ENCODE measurements at places on chromosomes 1 and 21.

DNA sequence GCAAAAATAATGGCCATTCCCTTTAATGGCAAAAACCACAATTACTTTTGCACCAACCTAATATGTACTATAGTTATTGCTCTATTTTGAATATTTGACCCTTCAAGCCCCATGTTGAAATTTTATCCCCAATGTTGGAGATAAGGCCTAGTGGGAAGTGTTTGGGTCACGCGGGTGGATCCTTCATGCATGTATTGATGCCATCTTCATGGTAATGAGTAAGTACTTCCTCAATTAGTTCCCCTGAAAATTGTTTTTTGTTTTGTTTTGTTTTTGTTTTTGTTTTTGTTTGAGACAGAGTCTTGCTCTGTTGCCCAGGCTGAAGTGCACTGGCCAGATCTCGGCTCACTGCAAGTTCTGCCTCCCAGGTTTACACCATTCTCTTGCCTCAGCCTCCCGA, 9.8 kb upstream of the USP25 start:
- DNase-seq, result no peak

DNA sequence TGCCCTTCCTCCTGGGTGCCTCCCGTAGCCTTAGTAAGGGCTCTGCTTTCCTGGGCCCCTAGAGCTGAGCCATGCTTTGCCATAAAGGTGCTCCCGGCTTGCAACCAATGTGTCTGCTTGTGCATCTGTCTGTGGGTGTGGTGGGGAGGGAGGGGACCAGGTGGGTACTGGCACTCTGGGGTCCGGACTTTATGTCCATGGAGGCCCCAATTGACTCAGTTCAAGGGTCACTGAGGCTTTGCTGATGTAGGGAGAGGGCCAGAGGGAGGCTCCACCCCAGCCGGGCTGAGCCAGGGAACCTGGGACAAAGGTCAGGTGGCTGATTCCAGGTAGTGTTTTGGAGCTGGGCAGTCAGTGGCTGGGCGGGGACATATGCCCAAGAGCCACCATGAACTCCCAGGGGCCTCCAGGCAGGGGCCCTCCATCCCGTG, 15.0 kb downstream of the TNFRSF25 start:
- no peak for DNase-seq

- no peak for DNase-seq
These were observed 9.8 kb downstream of the LBR start for GRCh38 chr1:225418059-225418458.

GRCh38 chr1:5516756-5517155, 475.5 kb downstream of the NPHP4 start:
- DNase-seq, result no peak

- DNase-seq, result no peak
These were observed 59.5 kb upstream of the KDM4A start for GRCh38 chr1:43590388-43590925.

DNA sequence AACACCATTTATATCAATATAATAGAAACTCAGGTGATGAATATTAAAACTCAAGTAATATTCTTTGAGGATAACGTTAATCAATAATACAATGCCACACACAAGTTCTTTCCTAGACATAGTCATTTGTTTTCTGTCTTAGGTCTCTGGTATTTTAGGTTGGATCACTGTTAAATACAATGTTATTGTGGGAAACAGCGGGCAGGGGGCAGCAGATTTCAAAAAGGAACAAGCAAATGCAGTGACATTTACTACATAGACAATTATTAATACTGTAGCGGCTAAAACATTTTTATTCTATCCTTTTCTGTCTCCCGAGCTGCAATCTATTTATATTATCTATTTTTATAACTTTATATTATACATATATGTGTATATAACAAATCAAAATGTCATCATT, 186.4 kb upstream of the ZNHIT6 start:
- DNase-seq, result no peak

GRCh38 chr1:28329395-28330153, 734 bp downstream of the MED18 start:
- no peak for DNase-seq

GRCh38 chr1:109134423-109134822, 20.5 kb downstream of the ELAPOR1 start:
- DNase-seq, result no peak

GRCh38 chr1:203090421-203091198, 4.8 kb upstream of the MYOG start:
- DNase-seq, result no peak

GRCh38 chr1:57947471-57947870, 523.6 kb upstream of the DAB1 start:
- no peak for DNase-seq

DNA sequence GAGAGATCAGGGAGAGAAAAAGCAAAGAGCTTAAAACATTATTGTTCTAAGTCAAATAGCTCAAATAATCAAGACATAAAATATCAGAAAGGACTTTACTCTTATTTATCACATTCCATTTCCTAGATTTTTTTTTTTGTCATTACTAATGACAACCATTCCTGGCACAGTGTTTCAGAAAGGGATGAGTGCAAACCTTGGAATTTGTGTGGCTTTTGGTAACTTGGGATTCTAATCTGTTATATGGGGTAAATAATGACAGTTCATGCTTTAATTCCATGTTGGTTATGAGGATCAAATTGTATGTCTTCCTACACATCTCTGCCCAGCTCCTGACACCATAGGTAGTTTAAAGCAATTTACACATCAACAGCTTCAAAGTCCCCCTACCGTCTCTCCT, 358.4 kb upstream of the ADGRL4 start:
- DNase-seq, result no peak

- DNase-seq, result no peak
These were observed 160.1 kb downstream of the TBX15 start for GRCh38 chr1:118828038-118828437.

- DNase-seq, result no peak
These were observed 21.3 kb downstream of the SLC44A5 start for GRCh38 chr1:75589637-75590036.

DNA sequence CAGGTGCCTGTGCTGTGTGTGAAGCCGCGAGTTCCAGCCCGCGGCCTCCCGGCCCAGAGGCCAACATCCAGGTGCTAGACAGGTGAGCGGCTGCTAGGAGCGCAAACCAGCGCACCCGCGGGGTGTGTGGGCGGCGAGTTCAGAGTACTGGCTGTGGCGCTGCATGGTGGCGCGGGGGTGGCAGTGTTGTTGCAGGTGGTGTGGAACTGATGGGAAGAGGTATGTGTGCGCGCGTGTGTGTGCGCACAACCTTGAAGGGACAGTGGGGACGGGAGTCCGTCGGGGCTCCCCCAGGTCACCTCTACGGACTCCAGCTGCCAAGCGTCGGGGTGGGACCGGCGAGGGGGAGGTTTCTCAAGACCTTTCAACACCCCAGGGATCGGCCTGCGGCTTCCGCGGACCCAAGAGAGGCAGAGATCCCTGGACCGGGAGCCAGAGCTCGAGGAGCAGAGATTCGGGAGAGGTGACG, 433 bp upstream of the DMBX1 start:
- no peak for DNase-seq

GRCh38 chr1:162942916-162943559, 82.1 kb upstream of the CCDC190 start:
- DNase-seq, result no peak

DNA sequence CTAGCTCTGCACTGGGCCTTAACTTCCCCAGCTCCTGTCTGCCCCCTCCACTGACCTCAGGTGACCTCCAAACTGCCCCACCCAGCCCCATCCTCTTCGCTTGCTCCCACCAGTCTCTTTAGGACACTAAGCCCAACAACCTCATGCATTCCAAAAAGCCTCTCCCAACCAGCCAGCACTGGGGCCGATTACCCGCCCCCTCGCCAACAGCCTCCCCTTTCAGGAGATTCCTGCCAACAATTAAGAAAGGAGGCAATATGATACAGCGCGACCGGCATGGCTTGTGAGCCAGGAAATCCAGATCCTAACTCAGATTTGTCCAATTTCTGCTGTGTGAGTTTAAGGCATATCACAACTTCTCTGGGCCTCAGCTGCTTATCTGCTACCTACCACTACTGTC, 14.7 kb downstream of the KANK4 start:
- DNase-seq, result no peak

DNA sequence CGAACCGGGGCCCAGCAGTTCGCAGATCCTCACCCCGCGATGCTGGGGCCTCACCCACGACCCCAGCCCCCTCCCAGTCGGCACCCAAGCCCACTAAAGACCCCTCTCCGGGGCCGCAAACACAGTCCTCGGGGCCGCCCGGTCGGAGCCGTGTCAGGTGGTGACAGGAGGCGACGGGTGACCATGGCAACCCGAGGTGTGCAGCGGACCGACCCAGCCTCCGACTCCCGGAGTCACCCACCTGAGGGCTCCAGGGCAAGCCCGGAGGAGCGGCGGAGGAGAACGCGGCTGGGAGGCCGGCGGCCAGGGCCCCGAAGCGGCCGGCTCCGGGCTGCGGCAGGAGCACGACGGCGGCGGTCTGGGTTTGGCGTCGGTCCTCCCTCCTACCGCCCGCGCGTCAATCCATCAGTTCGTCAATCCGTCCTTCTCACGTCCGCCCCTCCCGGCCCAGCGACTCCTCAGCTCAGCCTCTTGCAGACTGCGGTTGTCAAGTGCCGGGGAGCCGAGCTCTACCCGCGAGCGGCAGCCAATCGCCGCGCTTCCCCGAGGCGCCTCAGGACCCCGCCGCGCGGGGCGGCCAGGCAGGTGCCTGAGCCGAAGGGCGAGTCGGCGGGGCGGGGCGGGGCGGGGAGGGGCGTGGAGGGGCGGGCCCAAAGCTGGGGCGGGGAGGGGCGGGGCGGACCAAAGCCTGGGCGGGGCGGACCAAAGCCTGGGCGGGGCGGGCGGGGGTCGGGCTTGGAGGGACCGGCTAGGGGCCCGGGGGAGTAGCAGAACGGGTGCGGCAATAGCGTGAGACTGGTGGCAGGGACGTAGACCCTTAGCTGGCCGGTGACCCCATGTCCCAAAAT, at the start of gene WDR47:
Gene WDR47, minus strand, starts transcription at position 482 of the 848 bp plus-strand sequence. CDS start 18,590 bp downstream, outside the sequence.
- peak; percentile 97 for DNase-seq
